ENCODE measurements at places on chromosomes 12 and 14. TPM values are rescaled to one million over a fixed set of nuclear protein-coding genes. Genes with fewer than 3 reads are reported as not detected.

Gene RERGL
- total RNA-seq = 29.2 TPM

Gene RNASE1
- 1,224 TPM for total RNA-seq

Gene IL31
- total RNA-seq = not detected

Gene INSM2
- 0.13 TPM for total RNA-seq

Gene NKX2-1
- total RNA-seq = not detected

Gene RFC5
- total RNA-seq = 4.7 TPM

Gene NANOG
- total RNA-seq = 0.63 TPM

Gene KRT85
- total RNA-seq = not detected

Gene OTX2
- not detected for total RNA-seq

Gene DEGS2
- 0.79 TPM for total RNA-seq

Gene DCN
- 2,728 TPM for total RNA-seq

Gene RPL10L
- total RNA-seq = not detected

Gene CCND2
- total RNA-seq = 77.9 TPM

Gene WNT1
- not detected for total RNA-seq

Gene ACACB
- 727 TPM for total RNA-seq

Gene TTC6
- not detected for total RNA-seq

Gene ADAM21
- not detected for total RNA-seq

Gene DPF3
- 0.72 TPM for total RNA-seq

Gene RDH12
- 0.28 TPM for total RNA-seq

Gene AKAP3
- 0.65 TPM for total RNA-seq

Gene RPGRIP1
- 0.28 TPM for total RNA-seq

Gene TXNRD1
- total RNA-seq = 170 TPM

Gene RTL1
- total RNA-seq = not detected

Gene POTEG
- total RNA-seq = not detected

Measured in omental fat pad (tissue), 4 donors.